Muscle of leg (tissue), 16 donors: ENCODE measurements at places on chromosomes 4 and X. TPM values are rescaled to one million over a fixed set of nuclear protein-coding genes. Genes with fewer than 3 reads are reported as not detected.

GJB1 gene
- total RNA-seq: 0.04 TPM

MGARP gene
- 0.31 TPM for total RNA-seq

MAGEA10 gene
- total RNA-seq: not detected

SMIM10 gene
- total RNA-seq: 9.3 TPM

PITX2 gene
- total RNA-seq: 23.4 TPM

TMEM271 gene
- 0.04 TPM for total RNA-seq

ZFYVE28 gene
- 2.6 TPM for total RNA-seq

LRIT3 gene
- total RNA-seq: 0.09 TPM

SMIM10L2A gene
- total RNA-seq: 1.6 TPM

RHOXF1 gene
- total RNA-seq: 0.09 TPM

ODAPH gene
- total RNA-seq: not detected

MAP7D2 gene
- total RNA-seq: 0.44 TPM

AR gene
- total RNA-seq: 8.1 TPM

XK gene
- 3.7 TPM for total RNA-seq

CXorf49 gene
- not detected for total RNA-seq

SMAD1 gene
- total RNA-seq: 54.4 TPM

POLN gene
- 3.4 TPM for total RNA-seq

GPC4 gene
- 34.1 TPM for total RNA-seq

HOPX gene
- total RNA-seq: 18.5 TPM

IL2RG gene
- total RNA-seq: 0.98 TPM

HSFX1 gene
- 1.2 TPM for total RNA-seq

BCOR gene
- 21.0 TPM for total RNA-seq

TKTL2 gene
- not detected for total RNA-seq

STPG2 gene
- 0.18 TPM for total RNA-seq

C4orf51 gene
- not detected for total RNA-seq

ANXA10 gene
- total RNA-seq: not detected

CABS1 gene
- not detected for total RNA-seq

RAB33A gene
- 0.49 TPM for total RNA-seq

TEC gene
- total RNA-seq: 0.40 TPM

RHOXF2 gene
- not detected for total RNA-seq

HSFX2 gene
- 0.75 TPM for total RNA-seq

PRRG3 gene
- total RNA-seq: 12.6 TPM

RAPGEF2 gene
- 31.0 TPM for total RNA-seq
